ENCODE measurements at places on chromosomes 11 and 22.

DNA sequence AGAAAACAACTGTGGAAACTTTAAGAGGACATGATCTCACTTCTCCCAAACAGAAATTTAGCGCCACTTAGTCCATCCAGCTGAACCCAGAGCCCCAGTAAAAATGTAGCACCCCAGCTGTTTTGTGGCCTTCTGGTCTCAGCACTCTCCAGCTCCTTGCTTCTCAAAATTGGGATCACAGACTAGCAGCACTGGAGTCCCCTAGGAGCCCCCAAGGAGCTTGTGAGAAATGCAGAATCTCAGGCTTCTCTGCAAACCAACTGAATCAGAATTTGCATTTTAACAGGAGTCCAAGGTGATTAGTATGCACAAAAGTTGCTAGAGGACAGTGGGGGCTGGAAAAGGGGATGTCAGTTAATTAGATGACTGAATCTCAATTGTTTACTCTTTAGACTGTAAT, 89.8 kb upstream of the FIBIN start:
- DNase-seq = no peak

DNA sequence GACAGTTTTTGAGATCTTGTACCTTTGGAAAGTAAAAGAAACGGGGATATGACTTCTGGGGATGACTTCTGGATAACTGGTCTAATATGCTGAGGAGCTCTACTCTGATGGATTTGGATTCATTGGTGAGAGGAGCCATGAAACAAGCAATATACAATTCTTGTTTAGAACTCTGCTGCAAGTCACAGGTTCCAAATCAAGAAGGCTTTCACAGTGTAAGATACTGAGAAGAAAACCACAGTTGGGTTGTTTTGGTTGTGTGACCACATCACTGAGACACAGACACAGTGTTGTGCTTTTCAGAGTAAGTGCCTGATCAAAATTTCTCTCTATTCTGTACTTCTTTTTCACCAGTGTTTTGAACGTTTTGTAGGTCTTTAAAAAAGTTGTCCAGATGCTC, 13.1 kb upstream of the UCP2 start:
- DNase-seq = no peak

GRCh38 chr11:35270342-35270741, 131.4 kb downstream of the CD44 start:
- DNase-seq = no peak

DNA sequence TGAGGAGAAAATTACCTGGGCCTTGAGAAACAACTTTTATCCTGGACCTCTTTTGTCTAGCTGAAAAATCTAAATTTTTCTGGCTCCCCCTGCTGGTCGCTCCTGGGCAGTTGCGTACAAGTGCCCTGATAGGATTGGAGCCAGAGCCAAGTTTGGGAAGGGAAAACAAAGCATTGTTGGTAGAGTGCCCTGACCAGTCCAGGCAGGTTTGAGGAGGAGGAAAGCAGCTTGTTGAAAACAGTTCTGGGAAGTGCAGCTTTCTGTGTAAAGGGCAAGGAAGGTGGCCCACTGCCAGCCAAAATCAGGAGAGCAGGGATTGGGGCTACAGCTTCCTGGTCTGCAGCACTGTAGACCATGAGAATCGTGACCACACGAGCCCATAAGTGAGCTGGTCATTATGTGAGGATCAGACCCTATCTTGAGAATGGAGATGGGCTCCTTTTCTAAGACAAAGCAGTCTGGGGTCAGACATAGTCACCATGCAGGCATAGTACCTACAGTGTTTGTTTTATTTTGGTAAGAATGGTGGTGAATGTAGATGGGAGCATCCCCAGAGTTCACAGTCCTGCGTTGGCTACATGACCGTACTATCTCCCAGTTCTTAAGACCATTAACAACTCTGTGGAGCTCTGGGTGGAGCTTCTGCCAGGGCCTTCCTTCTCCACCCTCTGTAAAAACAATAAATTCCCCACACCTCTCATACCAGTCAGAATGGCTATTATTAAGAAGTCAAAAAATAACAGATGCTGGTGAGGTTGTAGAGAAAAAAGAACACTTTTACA, 21.3 kb upstream of the PIK3IP1 start:
- DNase-seq = peak; percentile 80

- DNase-seq = no peak
These were observed 29.0 kb downstream of the TIMP3 start for GRCh38 chr22:32830473-32830872.

DNA sequence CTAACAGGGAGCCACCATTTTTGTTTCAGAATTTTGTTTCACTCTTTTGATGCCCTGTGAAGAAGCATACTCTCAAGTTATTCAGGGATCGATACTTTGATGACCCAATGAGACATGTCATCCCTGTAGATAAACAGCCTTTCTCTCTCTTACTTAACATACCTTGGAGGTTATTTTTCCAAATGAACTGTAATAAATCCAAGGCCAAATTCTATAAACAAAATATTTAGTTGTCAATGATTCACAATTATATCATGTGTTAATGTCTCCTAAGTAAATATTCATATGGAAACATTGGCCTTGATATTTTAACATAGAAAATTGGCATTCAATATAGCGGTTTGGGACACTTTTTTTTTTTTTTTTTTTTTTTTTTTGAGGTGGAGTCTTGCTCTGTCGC, 97.5 kb downstream of the LUZP2 start:
- DNase-seq = no peak

DNA sequence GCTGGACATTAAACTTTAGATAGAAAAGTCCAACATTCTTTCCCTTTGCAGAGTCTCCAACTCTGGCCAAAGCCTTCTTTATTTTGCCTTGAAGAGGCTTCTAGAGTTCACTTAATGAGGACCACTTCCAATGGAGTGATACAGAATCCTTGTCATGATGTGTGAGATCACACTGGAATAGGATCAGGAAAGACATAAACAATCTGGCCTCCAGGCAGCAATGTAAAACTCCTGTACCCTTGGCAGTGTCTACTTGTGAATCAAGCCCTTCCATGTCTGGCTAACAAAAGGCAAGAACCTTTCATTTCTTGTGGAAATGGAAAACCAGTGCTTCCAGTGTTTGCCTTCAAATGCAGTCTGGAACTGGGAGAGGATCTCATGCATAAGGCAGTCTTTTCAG, 56.5 kb upstream of the FIBIN start:
- DNase-seq = no peak
